ENCODE measurements at places on chromosomes 13 and 19.

- DNase-seq, result no peak
Measured at GRCh38 chr13:25469169-25469525, 97.4 kb downstream of the ATP8A2 start.

DNA sequence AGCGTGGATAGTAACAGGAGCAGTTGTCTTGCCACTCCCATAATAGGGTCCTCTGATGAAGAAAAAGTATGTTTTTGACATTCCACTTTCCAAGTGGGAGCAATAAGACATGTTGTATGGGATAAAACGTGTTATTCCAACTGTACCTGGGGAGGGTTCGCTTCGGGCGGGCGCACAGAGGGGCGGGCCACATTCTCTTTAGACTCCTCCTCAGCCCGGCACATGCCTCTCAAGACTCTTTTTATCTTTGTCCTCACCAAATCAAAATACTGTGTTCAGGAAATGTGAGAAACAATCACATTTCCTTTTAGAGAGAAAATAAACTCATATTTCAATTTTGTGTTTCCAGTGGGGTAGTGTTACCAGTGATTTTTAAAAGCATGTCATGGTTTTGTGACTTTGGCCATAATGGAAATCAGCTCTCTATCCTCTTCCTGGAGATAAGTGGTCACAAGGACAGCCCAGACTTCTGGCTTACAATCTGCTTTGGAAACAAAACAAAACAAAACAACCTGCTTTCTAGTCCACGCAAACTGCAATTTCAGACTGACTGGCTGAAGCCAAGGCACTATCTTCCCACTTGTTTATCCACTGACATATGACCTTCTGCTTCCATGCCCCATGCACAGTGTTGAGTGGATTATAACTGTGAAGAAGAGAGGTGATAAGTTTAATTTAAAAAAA is 276.1 kb downstream of the NALCN start:
- no peak for DNase-seq

GRCh38 chr19:33676999-33677665 is 55.4 kb downstream of the CHST8 start:
- DNase-seq, result no peak

GRCh38 chr13:25920931-25921330 is 130.9 kb downstream of the SHISA2 start:
- DNase-seq, result no peak

DNA sequence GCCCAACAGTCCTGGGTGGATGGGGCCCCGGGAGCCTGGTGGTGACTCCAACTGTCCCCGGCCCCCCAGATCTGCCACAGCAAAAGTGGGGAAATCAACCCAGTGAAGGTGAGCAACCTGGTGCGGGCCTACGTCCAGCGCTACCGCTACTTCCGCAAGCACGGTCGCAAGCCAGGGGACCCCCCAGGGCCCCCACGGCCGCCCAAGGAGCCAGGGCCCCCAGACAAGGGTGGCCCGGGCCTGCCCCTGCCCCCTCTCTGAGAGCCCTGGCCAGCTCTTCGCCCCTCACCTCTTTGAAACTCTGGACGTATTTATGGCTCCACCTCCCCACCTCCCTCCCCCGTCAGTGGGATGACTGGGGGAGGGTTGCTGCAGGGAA is 7.5 kb downstream of the IRF3 start:
- DNase-seq, result no peak

GRCh38 chr13:51542346-51543242 is 41.7 kb upstream of the WDFY2 start:
- no peak for DNase-seq

DNA sequence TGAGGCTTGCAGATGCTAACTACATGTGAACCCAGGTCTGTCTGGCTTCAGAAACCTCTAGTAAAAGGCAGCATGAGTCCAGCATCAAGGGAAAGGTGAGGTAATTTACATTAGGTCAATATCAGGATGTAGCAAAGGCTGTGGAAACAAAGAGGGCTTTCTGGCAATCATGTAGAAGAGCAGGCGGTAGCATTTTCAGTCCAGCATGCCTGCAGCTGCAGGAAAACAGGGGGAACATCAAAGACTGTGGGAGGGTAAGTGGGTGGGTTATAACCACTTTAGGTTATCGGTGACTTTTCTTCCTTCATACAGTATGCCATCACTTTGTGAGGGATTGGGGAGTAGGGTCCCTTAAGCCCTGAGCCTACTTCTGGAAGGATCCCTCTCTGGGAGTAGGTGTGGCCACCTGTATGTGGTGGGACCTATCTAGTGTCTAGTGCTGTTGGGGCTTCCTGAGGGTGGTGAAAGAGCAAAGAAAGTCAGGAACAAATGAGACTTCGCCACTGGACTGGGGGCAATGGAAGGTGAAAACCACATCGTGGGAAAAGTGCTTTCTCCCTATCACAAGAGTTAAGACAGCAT is 10.8 kb downstream of the SUGP2 start:
- DNase-seq, result no peak

GRCh38 chr13:75904012-75904411 is 267.9 kb downstream of the LMO7 start:
- DNase-seq, result no peak

- no peak for DNase-seq
Measured at GRCh38 chr13:97549201-97549600, 115.2 kb downstream of the RAP2A start.

GRCh38 chr19:48069435-48069834 is 25.6 kb upstream of the CABP5 start:
- no peak for DNase-seq

DNA sequence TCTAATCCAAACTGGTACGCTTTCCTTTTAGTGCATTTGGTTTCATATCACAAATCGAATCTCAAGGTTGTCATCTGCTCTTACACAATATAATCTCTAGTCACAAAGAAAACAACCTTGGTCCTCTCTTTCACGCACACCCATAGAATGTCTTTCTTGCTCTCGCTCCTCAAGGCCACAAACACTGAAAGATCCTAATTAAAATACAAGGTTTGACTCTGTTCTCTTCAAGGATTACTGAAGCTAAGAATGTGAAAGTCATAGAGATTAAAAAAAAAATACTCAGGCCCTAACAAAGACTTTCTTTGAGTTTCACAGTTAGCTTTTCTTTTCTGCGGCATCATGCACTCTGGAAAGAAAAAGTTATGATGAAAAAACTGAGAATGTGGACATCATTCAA is 891.5 kb downstream of the EFNB2 start:
- no peak for DNase-seq

DNA sequence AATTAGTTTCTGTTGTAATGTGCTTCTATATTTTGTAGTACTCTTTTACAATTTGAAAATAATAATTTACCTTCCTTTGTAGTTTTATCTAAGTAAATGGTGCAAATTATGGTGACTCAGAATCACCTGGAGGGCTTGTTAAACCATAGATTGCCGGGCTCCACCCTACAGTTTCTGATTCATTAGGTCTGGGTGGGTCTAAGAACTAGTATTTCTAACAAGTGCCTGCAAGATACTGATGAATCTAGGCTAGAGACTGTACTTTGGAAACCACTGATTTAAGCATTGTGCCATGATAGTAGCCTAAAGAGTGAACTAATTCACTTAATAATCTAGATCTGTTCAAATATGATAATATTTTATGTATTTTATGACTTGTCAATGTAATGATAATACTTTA is 437.4 kb upstream of the SPRY2 start:
- DNase-seq, result no peak

DNA sequence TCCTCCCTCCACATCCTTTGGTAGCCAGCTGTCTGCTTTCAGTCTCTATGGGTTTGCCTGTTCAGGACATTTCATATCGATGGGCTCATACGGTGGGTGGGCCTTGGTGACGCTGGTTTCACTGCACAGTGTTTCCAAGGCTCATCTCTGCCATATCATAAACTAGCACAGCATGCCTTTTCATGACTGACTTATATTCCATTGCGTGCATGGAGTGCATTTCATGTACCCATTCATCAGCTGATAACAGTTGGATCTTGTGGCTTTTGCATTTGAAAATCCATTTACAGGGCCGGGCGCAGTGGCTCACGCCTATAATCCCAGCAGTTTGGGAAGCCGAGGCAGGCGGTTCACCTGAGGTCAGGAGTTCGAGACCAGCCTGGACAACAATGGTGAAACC is 69.9 kb downstream of the TDRD12 start:
- DNase-seq, result no peak
